Eye (tissue), 1 donor: ENCODE measurements at places on chromosomes 3 and 15.

GRCh38 chr3:28028554-28028953 is 212.9 kb upstream of the CMC1 start:
- DNase-seq = peak; percentile 60

- DNase-seq = no peak
Observed at GRCh38 chr3:40490916-40491315, 14.0 kb downstream of the ZNF619 start.

- no peak for DNase-seq
Observed at GRCh38 chr3:127083778-127084397, 101.0 kb downstream of the PLXNA1 start.

GRCh38 chr15:52277575-52277974 is 18.0 kb downstream of the MYO5C start:
- DNase-seq = no peak

- no peak for DNase-seq
Observed at GRCh38 chr15:95581595-95581994, 748.9 kb upstream of the NR2F2 start.
